Hepatic stellate cell (primary cell): ENCODE measurements at places on chromosomes 1 and 21.

DNA sequence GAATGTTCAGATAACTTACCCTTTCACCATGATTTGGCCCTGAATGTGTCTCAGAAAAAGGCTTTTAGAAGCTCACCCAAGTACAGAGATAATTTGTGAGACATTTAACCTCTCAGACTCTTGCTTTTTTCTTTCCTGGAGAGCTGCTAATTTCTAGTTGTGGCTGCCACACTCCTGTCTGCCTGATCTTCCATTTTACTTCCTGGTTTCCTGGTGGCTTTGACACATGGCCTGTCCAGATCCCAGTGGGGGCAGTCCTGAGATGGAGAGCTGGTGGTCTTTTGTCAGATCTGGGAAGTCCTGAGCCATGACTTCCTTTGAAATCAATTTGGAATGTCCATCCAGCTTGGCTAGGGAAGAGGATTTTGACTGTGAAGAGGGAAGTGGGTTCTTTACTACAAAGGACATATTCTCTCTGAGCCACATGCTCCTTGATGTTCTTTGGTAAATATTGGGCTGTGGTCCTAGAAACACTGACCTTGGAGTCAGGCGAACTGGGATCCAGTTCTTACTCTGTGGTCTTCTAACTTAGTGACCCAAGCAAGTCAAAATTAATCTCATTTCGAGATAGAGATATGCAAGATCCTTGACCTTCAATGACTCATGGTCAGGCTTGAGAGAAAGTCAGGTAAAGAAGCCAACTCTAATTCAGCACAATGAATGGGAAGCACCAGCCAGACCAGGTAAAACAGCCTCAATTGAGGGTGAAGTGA lies 78.0 kb upstream of the HSD17B7 start:
- DNase-seq = no peak

- no peak for DNase-seq
These were observed 9.2 kb upstream of the PPFIA4 start for GRCh38 chr1:203017061-203017460.

GRCh38 chr1:204358605-204359004 lies 1.1 kb downstream of the PLEKHA6 start:
- no peak for DNase-seq

- no peak for DNase-seq
These were observed 68.6 kb upstream of the PALMD start for GRCh38 chr1:99577313-99577712.

- no peak for DNase-seq
These were observed 447 bp downstream of the RUNX3 start for GRCh38 chr1:24929398-24930259.

DNA sequence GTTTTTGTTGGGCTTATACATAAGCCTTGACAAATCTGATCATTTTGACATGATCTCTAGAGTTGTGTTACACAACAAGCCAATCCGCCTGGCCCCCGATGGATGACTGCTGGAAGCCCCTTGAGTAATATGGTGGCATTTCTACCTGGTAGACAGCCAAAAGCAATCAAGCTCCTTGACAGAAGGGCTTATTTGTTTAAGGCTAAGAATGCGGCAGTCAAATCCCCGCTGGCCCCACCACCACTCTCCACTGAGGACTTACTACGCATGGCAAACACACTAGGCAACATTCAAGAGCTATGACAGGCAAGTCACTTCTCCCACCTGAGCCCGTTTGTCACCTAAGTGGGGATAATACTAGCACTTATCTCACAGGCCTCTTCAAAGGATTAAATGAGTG lies 33.4 kb upstream of the C1orf198 start:
- DNase-seq = no peak

DNA sequence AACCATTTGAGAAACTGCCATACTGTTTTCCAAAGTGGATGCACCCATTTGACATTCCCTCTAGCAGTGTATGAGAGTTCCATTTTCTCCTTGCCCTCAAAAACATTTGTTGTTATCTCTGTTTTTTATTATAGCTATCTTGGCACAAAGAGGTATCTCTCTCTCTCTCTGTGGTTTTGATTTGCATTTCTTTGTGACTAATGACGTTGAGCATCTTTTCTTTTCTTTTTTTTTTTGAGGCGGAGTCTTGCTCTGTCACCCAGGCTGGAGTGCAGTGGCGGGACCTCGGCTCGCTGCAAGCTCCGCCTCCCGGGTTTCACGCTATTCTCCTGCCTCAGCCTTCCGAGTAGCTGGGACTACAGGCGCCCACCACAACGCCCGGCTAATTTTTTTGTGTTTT lies 17.4 kb upstream of the ZMYM6 start:
- no peak for DNase-seq

GRCh38 chr1:11107599-11107998 lies 7.9 kb upstream of the EXOSC10 start:
- no peak for DNase-seq

GRCh38 chr1:78520216-78520615 lies 29.4 kb downstream of the PTGFR start:
- no peak for DNase-seq

GRCh38 chr1:242842094-242842493 lies 317.6 kb upstream of the PLD5 start:
- no peak for DNase-seq
